Kasumi-1 (cell line): ENCODE measurements at places on chromosomes 2 and 18.
A peak's percentile ranks its signal among the peaks of the same experiment; 100 is the strongest.

- no peak for DNase-seq
Observed at GRCh38 chr2:56244911-56245530, 61.2 kb downstream of the CCDC85A start.

GRCh38 chr18:3265564-3266033 lies 3.7 kb downstream of the MYL12B start:
- no peak for DNase-seq

GRCh38 chr18:64399566-64399965 lies 250.7 kb upstream of the LINC00305 start:
- no peak for DNase-seq

GRCh38 chr2:103667335-103667884 lies 905.6 kb downstream of the TMEM182 start:
- DNase-seq, result no peak

DNA sequence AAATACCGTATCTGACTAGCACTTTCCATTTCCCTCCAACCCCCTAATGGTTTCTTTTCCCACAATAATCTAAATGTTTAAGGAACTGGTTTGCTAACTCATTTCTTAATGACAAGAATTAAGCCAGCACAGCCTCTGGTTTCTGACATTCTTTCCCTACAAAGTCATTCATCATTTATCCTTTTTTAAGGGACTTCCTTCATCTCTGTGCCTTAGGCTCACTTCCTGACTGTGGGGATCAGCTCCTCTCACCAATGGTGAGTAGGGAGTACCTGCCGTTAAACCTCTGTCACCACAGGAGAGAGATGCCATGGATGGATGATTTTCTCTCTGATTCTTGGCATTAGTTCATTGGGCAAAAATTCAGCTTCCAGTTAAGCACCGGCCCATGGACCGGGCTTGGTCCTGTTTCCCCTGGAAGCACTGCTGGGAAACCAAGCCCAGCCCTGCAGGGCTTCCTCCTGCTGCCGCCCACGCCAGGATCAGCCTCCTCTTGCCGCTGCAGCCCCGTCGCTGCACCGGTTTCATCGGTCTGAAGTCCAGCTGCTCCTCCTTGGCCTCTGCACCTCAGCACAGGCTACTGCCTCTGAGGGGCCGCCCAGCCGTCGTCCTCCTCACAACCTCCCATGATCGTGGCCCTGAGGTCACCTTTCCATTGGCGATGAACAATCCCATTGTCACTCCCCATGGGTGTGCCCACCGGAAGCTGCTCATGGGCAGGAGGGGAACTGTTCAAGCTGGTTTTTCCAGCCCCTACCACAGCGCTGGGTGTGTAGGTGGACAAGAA lies 64.0 kb upstream of the ZNF516 start:
- no peak for DNase-seq

DNA sequence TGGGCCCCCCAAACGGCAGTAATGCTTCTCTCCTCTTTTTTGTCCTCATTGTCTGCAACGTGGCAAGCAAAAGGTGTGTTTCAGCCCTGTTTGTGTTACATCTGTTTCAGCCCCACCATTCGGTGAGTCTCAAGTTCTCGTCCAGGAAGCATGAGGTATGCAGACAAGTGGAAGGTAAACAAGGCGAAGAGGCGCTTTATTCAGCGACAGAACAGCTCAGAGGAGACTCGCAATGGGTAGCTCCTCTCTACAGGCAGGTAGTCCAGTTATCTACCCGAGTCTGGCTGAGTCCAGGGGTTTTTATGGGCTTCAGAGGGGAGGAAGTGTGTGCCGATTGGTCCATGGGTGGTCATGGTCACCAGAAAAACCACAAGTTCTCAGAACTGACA lies 733.4 kb upstream of the CDH7 start:
- no peak for DNase-seq

DNA sequence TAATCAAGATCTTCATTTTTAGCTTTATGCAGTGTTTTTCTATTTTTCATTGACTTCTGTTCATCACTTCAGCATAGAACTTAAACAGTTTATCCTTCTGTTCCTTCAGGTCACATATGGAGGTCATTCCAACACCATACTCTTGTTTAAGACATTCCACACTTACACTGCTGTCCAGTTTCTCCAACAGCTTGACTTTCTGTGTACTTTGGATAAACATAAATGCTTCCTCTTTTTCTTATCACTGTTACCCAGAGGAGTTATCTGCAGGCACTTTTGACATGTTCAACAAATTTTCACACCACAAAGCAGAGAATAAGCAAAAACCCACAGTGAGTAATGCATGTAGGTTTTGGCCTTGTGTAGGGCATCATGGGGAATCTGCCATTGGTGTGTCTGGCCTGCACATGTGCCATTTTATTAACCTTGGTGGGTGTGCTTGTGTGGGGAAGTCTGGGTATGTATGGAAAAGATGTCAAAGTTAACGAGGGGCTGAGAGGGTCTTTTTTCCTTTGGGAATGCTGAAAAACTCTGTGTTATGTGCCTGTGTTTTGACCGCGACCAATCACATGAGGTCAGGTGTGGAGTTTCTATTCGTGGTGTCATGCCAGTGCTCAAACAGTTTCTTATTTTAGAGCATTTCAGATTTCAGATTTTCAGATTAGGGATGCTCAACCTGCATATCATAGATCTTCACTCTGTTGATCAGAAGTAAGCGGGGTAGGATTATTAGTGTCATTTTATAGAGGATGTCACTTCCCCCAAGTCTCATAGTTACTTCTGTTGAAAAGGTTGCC lies 53.9 kb upstream of the ACVR1 start:
- DNase-seq, result peak; percentile 83

GRCh38 chr2:144519934-144520731 lies at the start of gene ZEB2:
TSS of gene ZEB2 (minus strand) at chr2:144520119. CDS start at chr2:144517350, 2,769 bp downstream.
- DNase-seq, result peak; percentile 99

DNA sequence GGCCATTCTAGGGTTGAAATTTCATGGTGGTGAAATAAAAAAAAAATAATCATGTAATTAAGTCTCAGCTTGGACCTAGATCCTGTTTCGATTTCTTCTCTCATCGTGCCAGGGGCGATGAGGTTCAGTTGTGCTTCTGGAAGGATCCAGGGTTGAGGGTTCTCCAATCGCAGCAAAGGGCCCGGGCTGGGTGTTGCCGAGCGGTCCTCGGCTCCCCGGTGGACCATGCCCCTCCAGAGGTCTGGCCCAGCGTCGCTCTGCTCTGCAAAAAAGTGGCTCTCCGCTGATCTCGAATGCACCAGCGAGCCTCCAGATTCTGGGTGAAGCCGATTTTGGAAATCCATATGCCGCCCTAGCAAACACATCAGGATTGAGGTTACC lies 39.0 kb downstream of the EN1 start:
- DNase-seq, result no peak

GRCh38 chr2:168449419-168449818 lies 6.7 kb upstream of the CERS6 start:
- DNase-seq, result no peak

DNA sequence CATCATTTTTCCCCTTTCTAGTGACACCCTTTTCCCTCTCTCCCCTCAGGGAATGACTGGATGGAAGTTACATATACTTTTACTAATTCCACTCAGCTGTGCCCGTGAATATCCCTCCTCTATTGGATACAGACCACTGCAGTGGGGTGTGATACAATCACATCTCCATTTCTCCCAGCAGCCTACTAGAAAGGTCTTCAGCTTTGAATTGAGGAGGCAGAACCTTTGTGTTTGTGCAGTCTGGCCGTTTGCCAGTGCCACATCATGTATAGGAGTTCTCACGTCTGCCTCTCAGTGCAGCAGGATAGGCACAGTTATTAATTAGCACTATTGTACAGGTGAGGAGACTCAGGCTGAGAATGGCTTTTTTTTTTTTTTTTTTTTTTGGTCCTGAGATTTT lies 16.4 kb downstream of the TNFRSF11A start:
- no peak for DNase-seq

DNA sequence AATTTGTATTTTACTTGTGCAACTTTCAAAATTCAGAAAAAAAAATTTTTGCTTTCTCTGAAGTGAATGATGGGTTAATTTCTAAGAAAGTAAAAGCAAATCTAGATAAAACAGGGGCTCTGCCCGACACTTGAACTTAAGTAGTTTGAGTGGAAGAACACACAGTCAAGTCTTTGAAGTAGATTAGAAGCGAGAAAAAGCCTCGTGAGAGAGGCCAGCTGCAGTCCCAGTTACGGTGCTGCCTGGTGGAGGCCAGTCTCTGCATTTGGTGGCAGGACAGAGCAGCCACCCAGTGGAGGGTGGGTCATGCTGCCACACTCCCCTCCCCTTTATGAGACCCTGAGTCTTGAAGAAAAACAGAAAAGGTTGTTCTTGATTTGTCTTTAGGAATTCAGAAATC lies 81.8 kb downstream of the INPP5D start:
- no peak for DNase-seq

GRCh38 chr2:178163395-178163794 lies 30.9 kb upstream of the OSBPL6 start:
- no peak for DNase-seq

- no peak for DNase-seq
Observed at GRCh38 chr2:233193738-233194137, 57.7 kb upstream of the ATG16L1 start.

GRCh38 chr2:104521247-104521646 lies 332.7 kb upstream of the POU3F3 start:
- no peak for DNase-seq

DNA sequence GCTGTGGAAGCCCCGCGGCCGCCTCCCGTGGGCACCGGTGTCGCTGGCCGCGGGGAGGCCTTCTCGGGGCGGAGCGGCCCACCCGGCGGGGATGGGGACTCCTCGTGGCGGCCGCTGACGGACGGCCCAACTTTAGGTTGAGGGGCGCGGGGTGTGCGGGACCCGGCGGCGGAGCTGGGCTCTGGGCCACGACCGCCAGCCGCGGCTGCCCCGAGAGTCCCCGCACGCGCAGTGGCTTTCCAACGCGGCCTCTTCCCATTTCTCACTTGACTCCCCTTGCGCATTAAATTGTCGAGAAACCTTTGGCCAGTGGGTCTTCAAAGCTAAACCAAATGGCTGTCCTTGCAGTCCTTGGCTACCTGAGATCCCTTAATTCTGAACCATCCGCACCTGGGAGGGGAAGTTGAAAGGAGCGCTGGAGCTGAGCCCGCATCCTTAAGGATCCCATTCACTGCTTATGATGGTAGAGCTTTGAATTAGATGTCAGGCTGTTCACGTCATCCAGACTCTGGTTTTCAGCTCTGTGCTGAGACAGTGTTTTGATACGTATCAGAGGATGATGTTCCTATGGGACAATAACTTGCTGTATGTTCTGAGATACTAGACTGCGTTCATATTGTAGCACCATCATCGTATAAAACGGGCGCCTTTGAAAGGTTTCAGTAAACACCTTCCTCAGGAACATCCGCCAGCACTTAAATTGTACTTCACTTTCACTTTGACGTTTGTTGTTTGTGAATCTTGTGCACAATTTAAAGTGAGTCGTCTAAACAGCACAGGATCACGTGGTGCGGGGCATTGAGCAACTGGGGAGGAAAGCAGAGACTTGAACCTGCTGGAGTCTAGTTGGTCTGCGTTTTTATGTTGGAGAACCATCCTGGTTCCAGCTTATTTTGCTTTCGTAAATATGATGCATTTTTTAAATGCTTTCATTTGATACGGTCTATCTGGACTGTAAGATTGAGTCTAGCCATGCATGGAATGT lies 874 bp downstream of the CLIP4 start:
- peak; percentile 13 for DNase-seq

DNA sequence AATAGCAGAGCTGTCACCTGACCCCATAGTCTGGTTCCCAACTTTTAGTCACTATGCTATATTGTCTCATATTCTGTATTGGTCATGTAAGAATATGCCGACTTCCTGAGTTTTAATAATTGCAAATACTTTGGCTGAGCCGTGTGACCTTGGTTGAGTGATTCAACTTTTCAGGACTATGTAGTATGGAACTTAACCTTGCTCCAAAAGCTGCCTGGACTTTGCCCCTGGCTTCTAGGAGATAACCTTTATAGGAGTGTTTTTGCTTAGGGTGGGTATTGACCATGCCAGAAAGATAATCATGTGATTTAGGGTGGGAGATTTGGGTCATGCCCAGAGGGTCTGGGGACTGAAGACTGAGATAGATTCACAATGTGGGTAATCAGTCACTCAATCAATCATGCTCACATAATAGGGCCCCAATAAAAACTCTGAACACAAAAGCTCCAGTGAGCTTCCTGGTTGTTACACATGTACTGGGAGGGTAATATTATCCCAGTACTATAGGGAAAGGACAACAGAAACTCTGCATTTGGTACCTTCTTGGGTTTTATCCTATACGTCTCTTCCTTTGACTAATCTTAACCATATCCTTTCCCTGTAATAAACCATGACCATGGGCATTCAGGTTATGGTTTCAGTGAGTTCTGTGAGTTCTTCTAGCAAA lies 235.6 kb downstream of the RNF152 start:
- DNase-seq, result no peak

- DNase-seq, result no peak
Observed at GRCh38 chr2:11026286-11026921, 114.7 kb downstream of the KCNF1 start.

DNA sequence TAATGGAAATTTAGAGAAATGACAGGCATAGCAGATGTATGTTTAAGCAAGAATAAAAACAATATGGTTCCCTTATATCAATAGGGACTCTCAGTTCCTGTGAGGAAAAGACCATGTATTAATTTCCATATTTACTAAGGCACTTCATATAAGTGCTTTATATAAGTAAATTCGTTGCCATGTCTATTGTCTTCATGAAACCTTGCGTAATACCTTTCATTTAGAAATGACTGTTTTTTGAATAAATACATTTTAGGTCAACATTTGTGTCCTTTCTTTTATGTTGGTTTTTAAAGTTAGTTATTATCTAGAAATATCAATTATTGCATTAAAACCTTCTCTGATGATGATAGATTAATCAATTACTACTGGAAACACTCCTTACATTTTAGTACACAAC lies 83.3 kb downstream of the KCNS3 start:
- DNase-seq, result no peak

DNA sequence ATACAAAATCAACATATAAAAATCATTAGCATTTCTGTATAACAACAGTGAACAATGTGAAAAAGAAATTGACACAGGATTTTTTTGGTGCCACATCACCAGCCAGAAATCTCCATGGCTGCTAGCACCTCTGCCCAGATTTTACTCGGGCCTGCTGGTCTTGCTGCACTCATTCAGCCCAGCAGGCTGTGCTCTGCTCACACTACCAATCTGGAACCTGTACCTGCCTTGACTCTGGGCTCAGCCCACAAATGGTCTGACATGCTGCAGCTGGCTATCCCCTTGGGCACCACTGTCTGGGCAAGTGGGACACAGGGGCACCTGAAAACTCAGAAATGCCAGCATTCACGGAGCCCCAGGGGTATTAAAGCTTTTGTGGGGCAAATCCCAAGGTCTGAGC lies 392.5 kb upstream of the NRXN1 start:
- DNase-seq, result no peak

- DNase-seq, result no peak
Observed at GRCh38 chr2:2456721-2457120, 125.6 kb upstream of the MYT1L start.
